Daoy (cell line): ENCODE measurements at places on chromosomes 7 and 10.

- no peak for DNase-seq
Measured at GRCh38 chr7:44315301-44315903, 10.0 kb downstream of the CAMK2B start.

GRCh38 chr10:55519264-55519663 lies 718.2 kb upstream of the PCDH15 start:
- DNase-seq = no peak

- DNase-seq = peak; percentile 27
Measured at GRCh38 chr10:49164559-49165188, 23.5 kb downstream of the TMEM273 start.

DNA sequence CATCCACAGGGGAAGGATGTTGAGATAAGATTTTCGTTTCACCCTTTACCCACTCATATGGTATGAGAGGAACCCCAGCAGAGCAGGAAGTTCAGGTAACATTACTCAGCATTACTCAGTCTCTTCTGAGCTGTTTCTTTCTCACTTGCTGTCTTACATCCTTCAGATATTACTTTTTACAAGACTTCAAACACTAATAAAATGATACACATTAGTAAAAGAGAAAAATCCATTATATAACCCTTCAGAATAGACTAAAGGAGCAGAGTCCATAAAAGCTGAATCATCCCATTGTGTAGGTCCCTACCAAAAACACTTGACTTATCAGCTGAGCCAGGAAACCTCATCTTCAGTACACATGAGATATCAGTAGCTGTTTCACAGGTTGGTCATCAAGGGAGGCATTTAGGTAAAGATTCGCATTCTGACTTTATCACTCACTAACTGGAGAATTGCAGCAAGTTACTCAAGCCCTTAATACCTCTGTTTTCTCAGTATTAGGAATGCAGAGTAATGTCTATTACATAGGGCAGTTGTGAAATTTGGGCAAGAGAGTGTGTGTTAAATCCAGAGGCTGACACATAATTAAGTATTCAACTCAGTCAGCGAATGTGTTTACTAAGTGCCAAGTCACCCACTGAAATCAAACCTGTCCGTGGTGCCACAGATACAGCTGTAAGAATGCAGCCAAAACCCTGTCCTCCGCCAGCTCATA lies 44.7 kb downstream of the KLF6 start:
- peak; percentile 83 for DNase-seq
